ENCODE measurements at places on chromosomes 12 and 14. TPM values are rescaled to one million over a fixed set of nuclear protein-coding genes. Genes with fewer than 3 reads are reported as not detected.
A peak's percentile ranks its signal among the peaks of the same experiment; 100 is the strongest.

GRCh38 chr12:109771746-109772621, 58.4 kb downstream of the FAM222A start:
- no peak for DNase-seq

- no peak for DNase-seq
These were observed 131.9 kb upstream of the FUT8 start for GRCh38 chr14:65280653-65281052.

- DNase-seq: no peak
These were observed 32.3 kb downstream of the RAD51B start for GRCh38 chr14:67851785-67852410.

C1RL gene
- 22.3 TPM for total RNA-seq

GRCh38 chr12:53710091-53710490, 17.2 kb downstream of the CALCOCO1 start:
- no peak for DNase-seq

DNA sequence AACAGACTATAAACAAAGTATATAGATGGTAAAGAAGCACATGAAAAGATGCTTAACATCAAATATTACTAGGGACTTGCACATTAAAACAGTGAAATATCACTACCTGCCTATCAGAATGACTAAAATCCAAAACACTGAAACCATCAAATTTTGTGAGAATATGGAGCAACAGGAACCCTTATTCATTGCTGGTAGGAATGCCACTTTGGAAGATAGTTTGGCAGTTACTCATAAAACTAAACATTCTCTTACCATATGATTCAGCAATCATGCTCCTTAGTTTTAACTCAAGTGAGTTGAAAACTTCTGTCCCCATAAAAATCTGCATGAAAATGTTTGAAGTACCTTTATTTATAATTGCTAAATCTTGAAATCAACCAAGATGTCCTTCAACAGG, 297.6 kb downstream of the DAD1 start:
- DNase-seq: no peak

GRCh38 chr12:58966939-58967338, 46.6 kb upstream of the LRIG3 start:
- no peak for DNase-seq

TPH2 gene
- not detected for total RNA-seq

DNA sequence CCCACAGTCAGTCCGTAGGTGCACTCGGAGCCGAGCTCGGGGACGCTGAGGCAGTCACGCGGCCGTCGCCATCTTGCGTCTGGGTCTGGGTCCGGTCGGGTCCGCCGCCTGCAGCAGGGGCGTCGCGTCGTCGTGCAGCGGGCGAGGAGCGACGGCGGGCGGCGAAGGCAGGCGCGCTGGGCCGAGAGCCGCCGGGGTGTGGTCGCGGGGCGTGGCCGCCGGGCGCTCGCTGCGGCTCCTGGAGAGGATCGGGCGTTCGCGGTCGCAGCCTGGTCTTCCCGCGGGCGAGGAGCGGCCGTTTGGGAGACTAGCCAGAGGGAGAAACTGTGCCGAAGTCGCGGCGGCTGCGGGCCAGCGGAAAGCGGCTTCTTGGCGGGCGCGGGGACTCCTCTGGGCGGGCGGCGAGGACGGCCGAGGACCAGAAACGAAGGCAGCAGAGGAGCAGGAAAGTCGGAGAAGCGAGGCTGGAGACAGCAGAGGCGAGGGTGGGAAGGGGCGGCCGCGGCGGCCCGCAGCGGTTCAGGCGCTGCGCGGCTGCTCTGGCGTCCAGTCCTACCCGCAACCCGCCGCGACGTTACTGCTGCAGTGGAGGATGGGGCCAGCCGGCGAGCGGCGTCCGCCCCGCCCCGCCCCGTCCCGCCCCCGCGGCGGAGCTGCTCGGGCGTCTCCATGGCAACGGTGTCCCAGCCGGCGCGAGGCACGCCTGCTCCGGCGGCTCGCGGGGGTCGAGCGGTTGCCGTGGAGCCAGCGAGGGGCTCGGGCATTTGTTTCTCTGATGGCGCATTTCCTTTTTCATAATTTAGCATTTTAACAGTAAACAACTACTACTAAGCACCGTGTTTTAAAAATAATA, at the start of gene PNMA1:
Gene PNMA1, minus strand, starts transcription at position 582 of the 853 bp plus-strand sequence. CDS start 745 bp downstream, outside the sequence.
- peak; percentile 95 for DNase-seq

GRCh38 chr12:66403746-66404145, 101.5 kb downstream of the HELB start:
- no peak for DNase-seq

- no peak for DNase-seq
These were observed 94.8 kb downstream of the SLC24A4 start for GRCh38 chr14:92417759-92418158.
